ENCODE measurements at places on chromosomes 12 and 14.

GRCh38 chr12:29983851-29984250, 200.1 kb upstream of the TMTC1 start:
- no peak for DNase-seq

DNA sequence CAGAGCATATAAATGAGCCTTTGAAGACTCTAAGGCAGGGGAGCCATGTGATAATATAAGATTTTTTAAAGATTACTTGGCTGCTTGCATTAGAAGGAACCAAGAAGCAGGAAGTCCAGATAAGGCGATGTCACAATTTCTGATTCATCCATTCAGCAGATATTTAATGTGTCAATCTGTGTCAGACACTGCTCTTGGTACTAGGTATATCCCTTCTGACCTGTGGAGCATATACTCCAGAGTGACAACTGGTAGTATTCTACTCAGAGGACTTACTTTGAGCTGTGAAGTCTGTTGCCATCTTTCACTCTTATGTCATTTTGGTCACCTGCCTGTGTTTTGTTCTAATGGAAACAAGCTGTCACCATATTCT, 10.7 kb downstream of the EID3 start:
- no peak for DNase-seq

DNA sequence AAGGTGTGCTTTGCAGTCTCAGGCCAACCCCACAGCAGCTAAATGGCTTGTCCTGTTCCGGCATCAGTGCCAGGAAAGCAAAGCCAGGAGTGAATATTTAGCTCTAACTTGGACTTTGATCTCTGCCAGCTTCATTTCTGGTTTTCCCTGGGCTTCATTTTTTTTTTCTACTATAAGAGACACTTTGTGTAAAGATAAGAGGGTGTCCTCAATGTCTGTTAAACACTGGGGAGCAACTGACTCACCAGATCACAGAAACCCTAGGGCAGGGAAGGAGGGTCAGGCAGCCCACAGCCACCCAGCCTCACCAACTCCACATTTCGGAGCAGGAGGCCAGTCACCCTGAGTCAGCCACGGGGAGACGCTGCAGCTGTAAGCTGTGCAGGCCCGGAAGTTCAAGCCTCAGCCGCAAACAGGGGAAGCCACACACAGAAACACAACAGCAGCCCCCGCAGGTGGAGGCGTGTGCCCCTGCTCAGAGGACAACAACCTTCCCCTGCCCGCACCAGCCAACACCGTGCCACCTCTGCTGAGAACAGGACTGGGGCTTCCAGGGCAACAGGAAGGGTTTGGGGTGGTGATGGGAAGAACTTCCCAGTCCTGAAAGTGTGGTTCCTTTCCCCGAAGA, 6.3 kb downstream of the TNFRSF1A start:
- peak; percentile 72 for DNase-seq

DNA sequence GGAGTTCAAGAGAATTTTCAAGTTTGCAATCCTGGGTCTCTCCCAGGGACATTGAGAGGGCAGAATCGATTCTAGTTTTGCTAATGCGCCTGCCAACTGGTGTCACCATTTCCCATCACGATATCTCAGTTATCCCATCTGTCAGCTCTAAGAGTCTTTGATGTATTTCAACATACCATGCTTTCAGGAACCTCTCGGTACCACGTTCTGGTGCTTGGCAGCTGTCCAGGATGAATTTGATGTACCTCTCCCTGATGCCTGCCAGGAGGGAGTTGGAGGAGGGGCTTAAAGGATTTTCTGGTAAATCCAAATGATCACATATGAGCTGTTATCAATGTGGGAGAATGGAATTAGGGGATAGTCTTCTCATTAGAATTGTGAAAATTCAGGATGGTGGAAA, 332.5 kb downstream of the RGS6 start:
- no peak for DNase-seq

- DNase-seq = peak; percentile 32
Observed at GRCh38 chr12:118061011-118061872, at the start of gene WSB2. Gene WSB2, minus strand, starts transcription at chr12:118061179. Its CDS starts 131 bp downstream, at chr12:118061048.

- DNase-seq = no peak
Observed at GRCh38 chr14:102187568-102188001, 47.9 kb downstream of the WDR20 start.

GRCh38 chr12:91406920-91407341, 224.3 kb upstream of the DCN start:
- no peak for DNase-seq

DNA sequence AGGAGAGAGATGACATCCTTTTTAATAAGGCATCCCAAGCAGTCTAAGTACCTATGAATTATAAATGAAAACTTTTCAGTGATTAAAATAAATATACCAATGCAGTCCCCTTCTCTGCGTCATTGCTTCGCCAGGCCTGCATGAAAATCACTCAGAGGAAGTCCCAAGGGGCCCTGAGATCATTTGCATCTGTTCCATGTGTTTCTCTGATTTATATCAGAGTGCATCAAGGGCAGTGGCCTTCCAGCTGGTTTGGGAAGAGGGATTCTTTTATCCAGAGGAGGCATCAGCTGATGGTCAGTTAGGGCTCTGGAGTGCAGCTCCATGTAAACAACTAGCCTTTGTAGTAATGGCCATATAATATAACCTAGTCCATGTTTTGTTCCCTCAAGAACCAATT, 210.1 kb downstream of the RGS6 start:
- no peak for DNase-seq

DNA sequence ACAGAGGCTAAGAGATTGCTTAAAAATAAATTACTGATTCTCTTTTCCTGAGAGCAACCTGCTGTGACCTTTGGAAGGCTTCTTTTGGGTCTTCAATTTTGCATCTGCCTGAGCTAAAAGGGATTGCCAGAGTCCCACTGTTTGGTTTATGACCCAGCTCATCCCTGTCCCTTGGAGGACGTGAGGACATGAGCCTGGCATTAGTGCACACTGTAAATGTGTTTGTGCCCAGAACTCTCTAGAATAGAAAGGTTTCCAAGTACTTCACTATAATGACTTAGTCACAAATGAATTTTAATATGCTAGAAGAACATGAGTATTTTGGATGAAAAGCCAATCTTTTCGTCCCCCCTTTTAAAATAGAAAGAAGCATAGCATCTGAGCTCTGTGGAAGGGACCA, 47.1 kb upstream of the CDKN3 start:
- no peak for DNase-seq

DNA sequence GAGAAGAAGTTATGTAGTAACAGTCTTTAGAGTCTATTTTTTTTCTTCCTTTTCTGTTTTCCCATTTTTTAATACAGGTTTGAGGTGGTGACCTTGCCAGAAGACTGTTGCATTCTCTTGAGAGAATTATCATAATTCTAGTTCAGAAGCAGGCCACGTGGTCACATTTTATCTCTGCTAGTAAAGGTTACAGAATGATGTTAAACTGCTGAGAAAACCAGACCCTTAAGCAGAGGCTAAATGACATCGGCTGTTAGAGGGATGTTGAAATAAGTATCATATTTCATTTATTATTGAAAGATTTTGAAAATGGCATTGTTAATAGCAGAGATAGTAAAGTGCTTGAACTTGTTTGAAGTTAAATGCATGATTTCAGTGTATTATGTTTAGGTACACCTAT, 49.2 kb downstream of the BRMS1L start:
- no peak for DNase-seq

- no peak for DNase-seq
Observed at GRCh38 chr14:51327376-51327775, 87.3 kb downstream of the TMX1 start.

DNA sequence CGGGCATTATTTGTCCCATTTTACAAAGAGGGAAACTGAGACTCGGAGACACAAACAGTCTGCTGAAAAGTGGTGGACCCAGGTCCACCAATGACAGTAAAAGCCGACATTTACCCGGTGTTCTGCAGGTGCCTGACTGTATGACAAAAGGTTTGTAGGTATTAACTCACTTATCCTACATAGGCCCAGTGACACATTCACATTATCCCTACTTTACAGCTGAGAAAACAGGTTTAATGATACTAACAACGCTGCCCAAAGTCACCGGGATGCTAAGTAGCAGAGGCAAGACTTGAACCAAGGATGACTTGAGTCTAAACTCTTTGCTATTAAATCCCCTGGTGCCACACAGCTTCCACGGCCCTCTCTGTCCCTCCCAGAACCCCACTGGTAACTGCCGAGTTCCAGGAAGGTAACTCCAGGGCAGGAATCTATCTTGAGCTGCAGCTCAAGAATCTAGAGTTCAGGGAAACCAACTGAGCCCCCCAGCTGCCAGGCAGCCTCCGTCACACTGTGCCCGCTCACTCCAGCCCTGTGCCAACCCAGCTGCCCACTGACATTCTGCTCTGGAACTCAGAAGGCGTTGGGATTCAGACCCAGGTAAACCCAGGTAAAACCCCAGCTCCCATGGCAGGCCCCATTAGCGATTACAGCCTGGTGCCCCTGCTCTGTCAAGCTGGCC, 33.7 kb downstream of the SYNE3 start:
- DNase-seq = no peak

GRCh38 chr12:39984670-39985069, 121.2 kb downstream of the SLC2A13 start:
- no peak for DNase-seq

GRCh38 chr14:29403091-29403490, 524.6 kb downstream of the PRKD1 start:
- no peak for DNase-seq

DNA sequence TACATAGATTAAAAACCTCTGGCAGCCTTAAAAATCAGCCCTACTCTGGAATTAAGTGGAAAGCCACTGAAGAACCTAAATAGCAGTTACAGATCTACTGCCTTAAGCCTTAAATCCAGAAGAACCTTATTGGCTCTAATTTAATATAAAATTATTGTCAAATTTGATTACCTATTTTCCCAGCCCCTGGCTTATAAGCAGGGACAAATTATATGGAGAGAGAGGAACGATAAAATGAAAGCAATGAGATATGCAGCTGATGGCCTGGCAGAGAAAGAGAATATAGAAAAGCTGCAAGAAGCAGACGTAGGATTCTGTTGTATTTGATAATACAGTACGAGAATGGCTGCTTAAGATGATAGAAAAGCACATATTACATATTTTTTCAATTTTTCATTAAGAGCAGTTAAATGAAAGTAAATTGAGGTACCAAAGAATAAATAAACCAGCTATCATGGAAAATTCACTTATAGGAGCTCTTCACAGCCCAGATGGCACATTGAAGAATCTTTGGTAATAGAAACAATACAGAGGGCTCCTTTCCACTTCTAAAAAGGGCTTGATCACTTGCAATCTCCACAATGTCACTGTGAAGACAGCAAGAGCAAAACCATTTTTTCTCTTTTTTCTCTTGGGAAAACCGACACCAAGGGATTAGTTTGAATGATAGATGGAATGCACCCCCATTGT, 129.4 kb downstream of the KICS2 start:
- DNase-seq = no peak

DNA sequence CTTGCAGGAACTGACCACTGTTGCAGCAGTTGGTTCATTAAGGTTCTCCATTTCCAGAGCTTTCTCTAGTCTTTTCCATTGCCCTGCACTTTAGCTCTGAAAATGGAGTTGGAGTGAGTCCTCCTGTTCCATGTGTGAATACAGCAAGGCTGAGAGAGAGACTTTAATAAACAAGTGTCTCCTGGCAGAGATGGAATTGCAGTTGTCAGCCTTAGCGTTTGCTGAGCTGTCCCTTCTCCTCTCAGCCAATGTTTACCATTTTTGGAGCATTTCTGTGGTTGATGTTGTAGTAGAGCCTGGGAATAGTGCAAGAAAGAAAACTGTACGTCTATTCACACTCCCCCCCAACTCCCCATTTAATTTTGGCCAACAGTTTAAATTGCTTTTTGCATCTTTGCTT, 7.5 kb upstream of the MANSC4 start:
- no peak for DNase-seq

DNA sequence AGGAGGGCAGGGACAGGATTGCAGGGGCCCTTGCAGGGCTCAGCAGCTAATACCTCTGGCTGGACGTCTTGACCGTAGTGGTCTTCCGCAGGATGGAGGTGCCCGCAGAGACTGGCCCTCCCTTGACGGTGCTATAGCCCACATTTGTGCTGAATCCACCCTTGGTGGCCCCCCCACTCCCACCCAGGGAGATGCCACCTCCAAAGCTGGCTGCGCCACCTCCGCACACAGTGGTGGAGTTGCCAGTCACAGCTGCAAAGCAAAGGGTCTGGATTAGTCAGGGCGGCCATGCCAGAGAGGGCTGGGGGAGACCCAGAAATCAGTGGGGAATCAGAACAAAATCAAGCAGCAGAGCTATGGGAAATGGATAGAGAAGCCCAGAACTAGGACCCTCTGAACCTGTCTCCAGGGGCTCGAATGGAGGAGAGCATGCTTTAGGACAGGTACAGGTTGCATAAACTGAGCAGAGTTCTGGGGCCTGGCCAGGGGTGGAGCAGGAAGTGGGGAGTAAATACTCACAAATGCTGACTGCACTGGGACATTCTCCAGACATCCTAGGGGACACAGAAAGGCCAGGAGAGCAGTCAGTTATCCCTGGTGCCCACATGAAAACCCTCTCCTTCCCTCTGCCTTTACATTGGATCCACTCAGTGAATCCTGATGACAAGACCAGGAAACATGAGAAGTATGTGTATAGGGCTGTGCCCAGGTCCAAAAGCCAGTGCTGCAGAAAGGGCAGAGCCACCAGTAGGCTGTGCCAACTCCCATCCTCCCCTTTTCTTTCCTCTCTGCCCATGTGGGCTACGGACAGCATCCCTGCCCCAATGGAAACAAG, 8.1 kb upstream of the KRT4 start:
- DNase-seq = no peak

DNA sequence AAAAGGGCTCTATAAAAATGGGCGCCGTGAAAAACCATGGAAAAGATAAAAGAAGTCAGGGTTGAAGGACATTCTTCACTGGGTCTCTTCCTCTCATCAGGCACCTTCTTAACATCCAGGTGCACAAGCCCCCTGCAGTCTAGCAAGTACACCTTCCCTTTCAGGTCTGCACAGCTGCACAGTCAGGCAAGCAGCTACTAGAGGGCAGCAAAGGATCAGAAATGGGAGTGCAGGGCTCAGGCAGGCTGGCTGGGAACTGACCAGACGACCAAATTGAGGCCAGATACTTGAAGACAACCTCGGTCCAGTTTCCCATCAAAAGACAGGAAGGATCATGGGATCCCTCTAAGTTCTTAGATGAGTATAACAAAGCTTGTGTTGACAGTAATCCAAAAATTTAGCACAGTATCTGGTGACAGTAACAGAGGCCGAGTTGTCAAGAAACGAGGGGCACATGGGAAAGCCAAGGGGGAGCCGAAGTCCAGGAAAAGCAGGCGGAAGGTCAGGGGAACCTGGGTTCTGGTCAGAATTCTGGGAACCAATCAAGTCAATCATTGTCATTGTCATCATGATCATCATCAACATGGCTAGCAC, 10.1 kb upstream of the GRIP1 start:
- DNase-seq = no peak

GRCh38 chr14:51481643-51482042, 170.1 kb upstream of the FRMD6 start:
- no peak for DNase-seq

GRCh38 chr12:19491863-19492262, 52.6 kb downstream of the AEBP2 start:
- no peak for DNase-seq

- no peak for DNase-seq
Observed at GRCh38 chr14:32702562-32702961, 236.1 kb upstream of the NPAS3 start.

GRCh38 chr14:103833711-103834110, 13.7 kb downstream of the PPP1R13B start:
- no peak for DNase-seq

GRCh38 chr12:69523433-69524330, 53.5 kb downstream of the FRS2 start:
- DNase-seq = no peak

Data from stimulated activated CD8-positive, alpha-beta memory T cell treated with anti-CD3 and anti-CD28 coated beads, Interleukin-2, amount 100 ng/mL, for 1 hour (primary cell).